ENCODE measurements at places on chromosomes 5 and 9.

DNA sequence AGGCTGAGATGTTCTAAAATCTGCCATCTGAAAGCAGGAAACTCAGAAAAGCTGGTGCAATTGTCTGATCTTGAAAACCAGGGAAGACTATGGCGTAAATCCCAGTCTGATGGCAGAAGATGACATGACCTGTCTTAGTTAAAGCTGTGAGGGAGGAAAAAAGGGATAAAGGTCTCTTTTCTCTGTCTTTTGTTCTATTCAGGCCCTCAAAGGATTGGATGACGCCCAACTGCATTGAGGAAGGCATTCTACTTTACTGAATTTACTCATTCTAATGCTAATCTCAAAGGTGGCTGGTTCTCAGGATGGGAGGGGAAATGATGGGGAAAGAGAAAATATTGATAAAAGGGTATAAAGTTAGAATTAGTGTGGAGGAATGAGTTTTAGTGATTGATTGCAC, 312.8 kb upstream of the CTNND2 start:
- DNase-seq: no peak

DNA sequence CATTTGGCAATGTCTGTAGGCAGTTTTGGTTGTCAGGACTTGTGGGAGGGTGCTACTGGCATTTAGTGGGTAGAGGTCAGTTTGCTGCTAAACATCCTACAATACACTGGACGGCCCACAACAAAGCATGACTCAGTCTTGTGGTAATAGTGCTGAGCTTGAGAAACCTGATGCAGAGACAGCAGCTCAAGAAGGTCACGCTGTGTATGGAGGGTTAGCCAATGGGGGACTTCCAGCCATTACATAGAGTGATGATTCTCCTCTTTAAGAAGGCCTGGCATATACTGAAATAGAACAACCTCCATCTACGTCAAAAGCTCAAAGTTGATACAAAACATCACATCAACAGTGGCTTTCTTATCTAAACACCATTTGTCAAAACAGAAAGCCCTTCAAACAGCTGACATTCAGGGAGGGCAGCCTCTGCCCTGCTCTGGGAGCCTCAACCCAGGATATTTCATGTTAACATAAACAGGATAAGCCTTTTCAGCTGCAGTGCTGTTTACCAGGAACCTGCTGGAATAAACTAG, 143.0 kb downstream of the GPBP1 start:
- DNase-seq: peak; percentile 75

DNA sequence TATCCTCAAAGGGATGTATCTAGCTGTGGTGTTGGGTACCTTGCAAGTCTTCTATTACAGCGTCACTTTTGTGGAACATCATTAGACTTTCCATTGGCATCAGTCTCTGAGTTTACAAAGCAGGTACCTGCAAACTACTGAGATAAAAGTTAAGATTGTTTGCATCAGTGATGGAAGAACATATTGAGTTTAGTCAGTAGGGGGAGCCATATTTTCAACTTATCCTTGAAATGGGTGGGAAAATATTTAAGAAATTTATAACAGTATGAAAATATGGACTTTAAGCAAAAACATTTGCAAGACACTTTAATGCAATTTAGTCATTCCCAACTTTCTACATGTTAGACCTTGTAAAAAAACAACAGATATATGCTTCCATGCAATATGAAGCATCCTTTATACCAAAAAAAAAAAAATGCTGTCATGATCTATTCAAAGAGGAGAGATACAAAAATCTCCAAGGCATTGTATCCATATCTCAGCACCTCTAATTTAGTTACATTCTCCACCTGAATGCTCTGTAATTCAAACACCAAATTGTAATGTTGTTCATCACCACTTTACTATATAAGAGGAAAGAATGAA, 98.6 kb upstream of the ADAMTS19 start:
- peak; percentile 2 for DNase-seq

DNA sequence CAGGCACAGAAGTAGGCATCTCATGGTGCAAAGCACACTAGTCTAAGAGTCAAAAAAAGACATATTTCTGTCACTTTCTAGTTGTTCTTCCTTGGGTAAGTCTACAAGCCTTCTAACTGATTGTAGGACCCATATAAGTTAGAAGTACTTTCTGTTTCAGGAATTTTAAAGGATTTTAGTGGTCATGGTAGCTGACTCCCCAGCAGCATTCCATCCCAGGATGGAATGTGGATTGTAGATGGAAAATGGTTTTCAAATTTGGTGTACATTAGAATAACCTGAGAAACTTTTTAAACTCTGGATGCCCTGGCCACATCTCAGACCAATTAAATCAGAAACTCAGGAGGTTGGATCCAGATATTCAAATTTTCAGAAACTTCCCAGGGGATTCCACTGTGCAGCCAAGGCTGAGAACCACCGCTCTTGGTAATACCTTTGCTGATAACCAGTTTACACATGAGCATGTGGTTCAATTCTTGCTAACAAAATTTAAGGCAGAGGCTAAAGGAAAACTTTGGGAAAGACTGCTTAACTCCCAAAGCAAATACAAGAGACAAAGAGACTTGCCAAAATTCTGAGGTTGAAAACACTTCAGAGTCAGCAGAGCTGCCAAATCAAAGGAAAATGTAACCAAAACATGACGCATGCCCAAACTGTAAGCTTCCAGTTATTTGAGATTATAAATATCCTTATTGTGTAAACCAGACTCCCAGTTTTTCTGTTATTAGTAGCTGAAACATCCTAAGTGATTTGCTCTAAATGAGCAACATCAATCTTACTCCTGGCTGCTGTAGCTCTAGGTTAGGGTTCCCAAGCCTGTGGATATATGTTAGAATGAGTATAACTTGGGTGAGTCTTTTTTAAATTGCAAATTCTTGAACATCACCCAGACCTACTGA, 145.4 kb upstream of the MTAP start:
- DNase-seq: no peak

GRCh38 chr5:99088309-99088708, 159.5 kb upstream of the CHD1 start:
- no peak for DNase-seq

Data from epithelial cell of proximal tubule (primary cell).